ENCODE measurements at places on chromosomes 5 and 9.

- DNase-seq, result no peak
Observed at GRCh38 chr5:36883894-36884462, 7.4 kb downstream of the NIPBL start.

- DNase-seq, result no peak
Observed at GRCh38 chr9:115686069-115686468, 467.5 kb upstream of the PAPPA start.

DNA sequence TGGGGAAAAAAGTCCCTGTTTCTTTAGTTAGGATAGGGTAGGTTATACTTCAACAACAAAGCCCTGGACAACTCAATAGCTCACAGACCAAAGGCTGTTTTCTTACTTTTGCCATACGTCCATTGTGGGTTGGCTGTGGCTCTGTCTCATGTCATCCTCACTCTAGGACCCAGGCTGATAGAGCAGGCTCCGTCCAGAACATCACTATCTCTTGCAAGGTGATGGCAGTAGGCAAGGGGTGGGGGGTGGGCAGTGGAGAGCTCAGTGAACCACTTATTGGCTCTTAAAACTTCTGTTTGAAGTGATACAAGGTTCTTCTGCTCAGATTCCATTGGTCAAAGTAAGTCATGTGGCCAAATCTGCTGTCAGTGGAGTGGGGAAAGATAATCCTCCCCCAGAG is 126.4 kb downstream of the CMYA5 start:
- DNase-seq, result no peak

- DNase-seq, result no peak
Observed at GRCh38 chr9:98419260-98419603, 163.8 kb upstream of the TBC1D2 start.

DNA sequence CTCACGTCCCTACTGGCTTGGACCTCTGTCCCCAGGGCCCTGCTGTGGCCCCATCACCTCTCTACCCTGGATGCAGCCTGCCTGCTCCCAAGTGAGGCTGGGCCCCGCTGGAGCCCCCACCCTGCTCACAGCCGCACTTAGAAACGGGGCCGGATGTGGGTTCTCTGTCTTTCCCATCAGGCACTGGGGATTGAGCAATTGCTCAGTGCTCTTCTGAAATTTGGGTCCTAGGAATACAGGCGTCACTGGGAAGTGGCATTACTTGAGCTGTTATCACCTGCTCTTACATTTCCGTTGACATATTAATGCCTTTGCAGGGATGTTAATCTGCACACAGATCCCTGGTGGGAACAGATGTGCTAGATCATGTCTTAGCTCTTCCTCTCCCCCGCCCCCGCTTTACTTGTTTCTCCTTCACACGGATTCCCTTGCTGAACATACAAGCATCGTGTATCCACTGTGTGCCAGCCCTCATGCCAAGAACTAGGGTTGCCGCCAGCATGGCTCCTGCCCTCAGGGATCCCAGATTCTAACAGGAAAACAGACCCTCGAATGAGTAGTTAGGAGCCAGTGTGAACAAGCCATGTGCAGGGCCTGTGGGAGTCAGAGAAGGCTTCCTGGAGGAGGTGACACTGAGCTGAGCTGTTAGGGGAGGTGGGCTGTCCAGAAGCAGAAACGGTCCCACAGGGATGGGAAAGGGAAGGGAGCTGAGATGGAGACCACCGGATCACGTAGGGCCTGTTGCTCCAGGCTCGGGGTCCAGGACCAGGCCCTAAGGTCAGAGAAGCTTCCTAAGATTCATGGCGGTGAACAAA is 65.1 kb downstream of the NEK6 start:
- no peak for DNase-seq

GRCh38 chr5:60903356-60903755 is 41.5 kb downstream of the ERCC8 start:
- no peak for DNase-seq

GRCh38 chr5:128192368-128192767 is 108.8 kb downstream of the SLC12A2 start:
- no peak for DNase-seq

DNA sequence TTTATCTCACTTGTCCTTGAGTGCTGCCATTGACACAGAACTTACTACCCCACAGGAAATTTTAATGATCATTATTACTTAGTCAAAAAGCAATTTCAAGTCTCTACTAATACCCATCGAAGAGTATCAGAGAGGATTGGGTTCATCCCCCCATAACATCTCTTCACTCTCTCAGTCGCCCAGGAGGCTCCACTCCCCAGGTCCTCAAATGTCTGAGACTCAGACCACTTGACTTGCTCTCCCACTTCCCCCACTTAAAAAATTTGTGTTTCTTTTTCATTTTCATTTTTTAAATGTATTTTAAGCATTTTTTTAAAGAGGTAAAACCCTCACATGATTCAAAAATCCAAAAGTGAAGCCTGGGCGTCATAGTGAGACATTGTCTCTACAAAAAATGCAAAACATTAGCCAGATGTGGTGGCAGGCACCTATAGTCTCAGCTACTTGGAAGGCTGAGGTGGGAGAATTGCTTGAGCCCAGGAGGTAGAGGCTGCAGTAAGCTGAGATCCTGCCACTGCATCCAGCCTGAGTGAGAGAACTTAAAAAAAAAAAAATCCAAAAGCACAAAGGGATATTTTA is 56.8 kb upstream of the TRAF1 start:
- DNase-seq, result no peak

GRCh38 chr5:108660291-108660690 is 87.4 kb upstream of the FER start:
- no peak for DNase-seq

- DNase-seq, result no peak
Observed at GRCh38 chr9:89058906-89059305, 67.6 kb downstream of the S1PR3 start.

- DNase-seq, result peak; percentile 25
Observed at GRCh38 chr9:113446323-113446740, 17.2 kb upstream of the RGS3 start.

- no peak for DNase-seq
Observed at GRCh38 chr9:34585946-34586669, 3.4 kb downstream of the CNTFR start.

DNA sequence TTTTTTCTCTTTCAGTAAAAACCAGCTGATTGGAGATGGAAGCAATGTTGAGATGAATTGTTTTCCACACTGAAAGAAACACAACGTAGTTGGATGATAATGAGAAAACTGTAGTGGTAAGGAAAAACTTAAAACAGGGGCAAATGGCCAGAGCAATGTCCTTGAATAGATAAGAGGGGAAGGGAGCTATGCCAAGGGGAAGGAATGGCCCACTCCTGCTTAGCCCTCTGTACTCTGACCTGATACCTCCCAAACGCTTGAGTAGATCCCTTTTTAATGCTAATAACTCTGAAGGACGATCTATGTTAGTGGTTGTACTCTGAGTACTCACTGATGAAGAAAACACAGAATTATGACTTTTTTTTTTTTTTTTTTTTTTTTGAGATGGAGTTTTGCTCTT is 114.7 kb upstream of the DAB2 start:
- DNase-seq, result no peak

GRCh38 chr9:101487443-101487840 is 46.2 kb upstream of the RNF20 start:
- no peak for DNase-seq

GRCh38 chr9:133714606-133715294 is 23.4 kb downstream of the SARDH start:
- no peak for DNase-seq

GRCh38 chr5:172816925-172817562 is 17.0 kb upstream of the ERGIC1 start:
- DNase-seq, result no peak

DNA sequence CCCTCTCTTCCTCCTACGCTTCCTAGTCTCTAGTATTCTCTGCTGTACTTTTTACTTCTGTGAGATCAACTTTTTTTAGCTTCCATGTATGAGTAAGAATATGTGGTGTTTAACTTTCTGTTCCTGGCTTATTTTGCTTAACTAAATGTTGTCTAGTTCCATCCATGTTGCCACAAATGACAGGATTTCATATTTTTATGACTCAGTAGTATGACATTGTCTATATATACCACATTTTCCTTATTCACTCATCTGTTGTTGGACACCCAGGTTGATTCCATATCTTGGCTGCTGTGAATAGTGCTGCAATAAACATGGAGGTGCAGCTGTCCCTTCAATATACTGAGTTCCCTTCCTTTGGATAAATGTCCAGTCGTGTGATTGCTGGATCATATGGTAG is 34.8 kb downstream of the FGD3 start:
- no peak for DNase-seq

DNA sequence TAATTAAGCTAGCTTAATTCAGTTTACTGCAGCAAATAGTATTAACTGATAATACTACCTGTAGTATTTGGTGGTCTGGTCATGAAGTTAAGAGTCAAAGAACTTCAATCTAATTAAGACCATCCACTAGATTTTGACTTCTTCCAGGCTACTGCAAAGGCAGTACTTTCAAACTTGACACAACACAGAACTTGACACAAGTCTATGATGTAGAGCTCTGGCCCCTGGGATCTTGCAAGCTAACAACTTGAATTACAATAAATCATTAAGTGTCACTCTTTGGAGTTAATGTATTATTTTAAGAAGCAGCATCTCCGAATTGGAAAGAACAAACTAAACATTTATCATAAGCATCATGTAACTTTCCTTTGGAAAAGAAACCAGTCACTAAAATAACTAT is 40.9 kb downstream of the UIMC1 start:
- DNase-seq, result no peak

- no peak for DNase-seq
Observed at GRCh38 chr5:172010278-172010677, 3.8 kb upstream of the FBXW11 start.

GRCh38 chr5:54610197-54610944 is 92.8 kb downstream of the SNX18 start:
- DNase-seq, result peak; percentile 64

GRCh38 chr5:33312571-33313549 is 127.9 kb upstream of the TARS1 start:
- no peak for DNase-seq

DNA sequence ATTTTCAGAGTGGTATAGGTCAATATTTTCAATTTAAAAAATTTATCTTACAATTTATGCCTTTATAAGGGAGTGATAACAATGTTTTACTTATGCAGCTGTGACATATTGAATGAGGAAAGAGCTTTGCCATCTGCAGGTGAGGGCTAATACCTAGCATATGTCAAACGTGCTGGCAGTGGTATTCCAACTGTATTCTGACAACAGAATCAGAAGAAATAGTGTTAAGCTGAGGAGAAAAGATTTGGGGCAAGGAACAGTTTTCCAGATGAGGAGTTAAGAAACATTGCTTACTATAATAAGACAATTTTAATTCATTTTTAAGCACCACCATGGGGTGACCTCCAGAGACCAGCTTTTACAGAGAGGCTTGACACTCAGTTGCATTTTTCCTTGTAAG is 267.8 kb upstream of the ZNF608 start:
- DNase-seq, result no peak

GRCh38 chr9:105886136-105886535 is 191.8 kb downstream of the TMEM38B start:
- no peak for DNase-seq

- DNase-seq, result no peak
Observed at GRCh38 chr5:154611341-154611767, 133.3 kb upstream of the HAND1 start.

- no peak for DNase-seq
Observed at GRCh38 chr5:78527054-78527859, 121.3 kb downstream of the LHFPL2 start.

GRCh38 chr5:39863926-39864552 is 439.3 kb upstream of the DAB2 start:
- no peak for DNase-seq

DNA sequence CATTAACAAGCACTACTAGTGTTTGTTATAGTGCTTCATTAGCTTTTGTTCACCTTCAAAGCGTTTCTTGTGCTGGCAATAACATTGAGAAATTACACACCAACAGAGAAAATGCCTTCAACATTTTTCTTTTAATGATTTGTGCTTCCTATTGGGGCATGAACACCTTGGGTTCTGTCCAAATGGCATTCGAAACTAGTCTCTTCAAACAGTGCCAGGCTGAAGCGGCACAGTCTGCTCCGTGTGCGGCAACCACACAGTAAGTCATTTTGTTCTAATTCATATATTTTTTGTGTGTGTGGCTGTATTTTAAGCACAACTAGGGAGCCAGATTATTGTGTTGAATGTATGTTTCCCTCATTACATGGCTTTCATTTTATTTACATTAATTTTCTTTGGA is 414.7 kb upstream of the SGCD start:
- no peak for DNase-seq

GRCh38 chr9:127333221-127334064 is 63.5 kb upstream of the SLC2A8 start:
- no peak for DNase-seq

DNA sequence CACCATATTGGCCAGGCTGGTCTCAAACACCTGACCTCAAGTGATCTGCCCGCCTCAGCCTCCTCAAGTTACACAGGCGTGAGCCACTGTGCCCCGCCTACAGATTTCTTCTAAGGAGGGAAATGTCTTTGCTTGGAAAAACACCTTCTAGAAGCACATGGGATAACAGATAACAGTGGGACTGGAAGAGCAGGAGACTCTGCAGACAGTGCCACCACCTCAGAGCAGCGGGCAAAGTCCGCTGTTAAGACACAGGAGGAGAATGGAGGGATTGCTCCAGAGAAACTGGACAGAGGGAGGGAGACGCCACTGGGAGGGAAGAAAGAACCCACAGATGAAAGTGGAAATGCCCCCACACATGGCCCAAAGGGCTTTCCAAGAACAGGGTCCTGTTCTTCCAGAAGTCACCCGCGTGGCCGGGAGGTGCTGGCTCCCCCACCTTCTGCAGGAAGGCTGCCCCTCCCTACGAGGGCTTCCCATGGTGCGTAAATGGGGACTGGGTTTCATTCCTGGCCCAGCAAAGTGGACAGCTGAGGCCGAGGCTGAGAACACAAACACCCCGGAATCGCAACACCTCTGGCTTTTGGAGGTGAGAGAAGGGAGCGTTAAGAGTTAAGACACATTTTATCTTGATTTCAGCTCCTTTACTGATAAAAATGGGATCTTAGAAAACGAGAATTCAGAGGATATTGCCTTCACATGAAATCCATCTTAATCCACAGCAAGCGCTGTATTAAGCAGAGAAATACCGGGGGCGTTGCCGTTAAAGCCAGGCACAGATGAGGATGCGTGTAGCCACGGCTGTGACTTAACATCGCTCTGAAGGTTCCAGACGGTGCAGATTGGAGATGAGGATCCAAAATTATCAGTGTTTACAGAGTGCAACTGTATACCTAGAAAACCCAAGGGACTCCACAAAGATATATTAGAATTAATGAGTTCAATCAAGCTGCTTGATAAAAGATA is 11.2 kb downstream of the ADAMTS2 start:
- DNase-seq, result no peak

GRCh38 chr9:24881361-24881760 is 335.7 kb upstream of the IZUMO3 start:
- no peak for DNase-seq

DNA sequence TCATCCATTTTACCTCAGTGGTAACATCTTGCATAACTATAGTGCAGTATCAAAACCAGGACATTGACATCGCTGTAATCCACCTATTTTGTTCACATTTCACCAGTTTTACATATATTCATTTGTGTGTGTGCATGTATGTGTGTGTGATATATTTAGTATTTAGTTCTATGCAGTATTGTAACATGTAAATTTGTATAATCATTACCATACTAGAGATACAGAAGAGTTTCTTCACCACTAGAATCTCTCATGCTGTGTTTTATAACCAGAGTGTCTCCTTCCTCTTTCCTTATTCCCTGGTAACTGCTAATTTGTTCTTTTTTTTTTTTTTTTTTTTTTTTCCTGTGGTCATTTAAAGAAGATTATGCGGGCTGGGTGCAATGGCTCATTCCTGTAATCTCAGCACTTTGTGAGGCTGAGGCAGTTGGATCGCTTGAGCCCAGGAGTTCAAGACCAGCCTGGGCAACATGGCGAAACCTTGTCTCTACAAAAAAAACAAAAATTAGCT is 11.0 kb downstream of the RASA1 start:
- no peak for DNase-seq

- no peak for DNase-seq
Observed at GRCh38 chr9:68872026-68872501, 141.8 kb downstream of the PRKACG start.
